ENCODE measurements at places on chromosomes 11 and 22.

GRCh38 chr11:118587952-118588351 lies 15.7 kb downstream of the ARCN1 start:
- no peak for DNase-seq

GRCh38 chr11:102421261-102421660 lies 31.3 kb downstream of the TMEM123 start:
- DNase-seq: no peak

DNA sequence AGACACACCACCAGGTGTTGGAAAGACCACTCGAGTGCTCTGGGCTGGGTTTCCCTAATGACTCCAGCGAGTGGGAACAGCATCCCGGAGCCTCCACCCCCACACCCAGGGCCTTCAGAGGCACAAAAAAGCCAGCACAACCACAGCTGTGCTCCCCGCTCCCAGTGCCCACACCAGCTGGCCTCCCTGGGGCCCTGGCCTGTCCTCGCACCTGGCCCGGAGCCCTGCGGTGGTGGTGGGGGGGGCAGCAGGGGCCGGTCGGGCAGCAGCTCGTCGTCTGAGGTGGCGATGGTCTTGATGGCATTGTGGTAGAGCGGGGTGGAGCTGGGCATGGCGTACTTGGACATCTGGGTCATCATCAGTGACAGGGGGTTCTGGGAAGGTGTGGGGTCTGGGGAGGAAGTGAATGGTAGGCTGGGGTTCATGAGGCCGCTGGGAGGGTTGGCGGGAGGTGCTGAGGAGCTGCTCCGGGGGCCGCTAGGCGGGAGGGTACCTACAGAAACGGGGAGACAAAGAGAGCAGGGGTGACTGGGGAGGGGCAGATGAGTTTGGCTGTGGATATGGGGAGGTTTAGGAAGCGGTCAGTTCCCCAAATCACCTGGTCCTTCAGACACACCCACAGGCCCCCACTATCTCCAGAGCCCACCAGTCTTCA lies 16.1 kb downstream of the CXCR5 start:
- no peak for DNase-seq

DNA sequence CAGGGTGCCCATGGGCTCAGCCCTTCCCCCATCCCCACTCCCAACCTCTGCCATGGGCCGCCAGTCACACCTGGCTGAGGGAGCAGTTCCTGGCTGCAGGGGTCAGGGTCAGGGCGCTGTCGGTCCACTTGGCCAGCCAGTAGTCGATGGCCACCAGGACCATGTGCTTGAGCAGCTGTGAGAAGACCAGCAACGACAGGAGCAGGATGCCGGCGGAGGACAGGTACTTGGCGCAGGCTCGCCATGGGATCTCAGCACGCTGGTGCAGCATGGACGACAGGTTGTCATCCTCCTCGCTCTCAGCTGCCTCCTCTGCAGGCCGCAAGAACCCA lies 18.3 kb upstream of the KCNJ11 start:
- DNase-seq: no peak

DNA sequence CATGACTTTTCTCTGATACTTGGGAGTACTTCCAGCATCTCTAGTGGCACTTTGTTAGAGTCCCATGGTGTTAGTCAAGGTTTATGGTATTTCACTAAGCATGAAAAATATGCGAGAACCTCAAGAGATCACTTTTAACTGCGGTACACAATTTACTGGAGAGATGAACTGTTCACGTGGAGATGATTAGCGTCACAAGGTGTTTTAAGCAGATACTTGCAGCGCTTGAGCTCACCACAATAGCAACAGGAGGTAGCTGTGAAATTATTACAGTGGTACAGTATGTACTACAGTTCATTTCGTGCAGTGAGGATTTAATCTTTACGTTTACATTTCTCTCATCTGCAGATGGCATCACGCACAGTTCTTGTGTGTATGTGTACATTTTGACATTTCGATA lies 4.5 kb downstream of the PARVA start:
- no peak for DNase-seq

- DNase-seq: no peak
These were observed 676.6 kb upstream of the CCDC179 start for GRCh38 chr11:23536907-23537306.

- no peak for DNase-seq
These were observed 1.4 kb upstream of the PIWIL3 start for GRCh38 chr22:24775769-24776492.

GRCh38 chr11:61730240-61730994 lies 22.0 kb upstream of the MYRF start:
- no peak for DNase-seq

DNA sequence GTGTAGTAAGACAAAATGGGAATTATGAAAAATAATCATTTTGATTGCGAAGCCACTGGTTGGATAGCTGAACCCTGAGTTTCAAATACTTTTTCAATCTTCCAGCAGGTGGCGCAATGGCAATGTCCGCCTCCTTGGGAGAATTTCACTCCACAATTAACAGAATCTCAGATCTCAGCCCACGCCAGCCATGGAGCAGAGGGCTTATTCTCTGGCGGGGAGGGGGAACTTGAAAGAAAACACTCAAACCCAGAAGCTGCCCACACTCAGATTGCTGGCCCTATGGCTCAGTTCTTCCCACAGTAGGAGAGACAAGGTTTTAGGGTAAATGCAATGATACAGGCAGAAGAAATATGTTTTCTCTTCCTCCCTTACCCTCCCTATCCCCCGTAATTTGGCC lies 38.7 kb upstream of the RCN1 start:
- peak; percentile 70 for DNase-seq

DNA sequence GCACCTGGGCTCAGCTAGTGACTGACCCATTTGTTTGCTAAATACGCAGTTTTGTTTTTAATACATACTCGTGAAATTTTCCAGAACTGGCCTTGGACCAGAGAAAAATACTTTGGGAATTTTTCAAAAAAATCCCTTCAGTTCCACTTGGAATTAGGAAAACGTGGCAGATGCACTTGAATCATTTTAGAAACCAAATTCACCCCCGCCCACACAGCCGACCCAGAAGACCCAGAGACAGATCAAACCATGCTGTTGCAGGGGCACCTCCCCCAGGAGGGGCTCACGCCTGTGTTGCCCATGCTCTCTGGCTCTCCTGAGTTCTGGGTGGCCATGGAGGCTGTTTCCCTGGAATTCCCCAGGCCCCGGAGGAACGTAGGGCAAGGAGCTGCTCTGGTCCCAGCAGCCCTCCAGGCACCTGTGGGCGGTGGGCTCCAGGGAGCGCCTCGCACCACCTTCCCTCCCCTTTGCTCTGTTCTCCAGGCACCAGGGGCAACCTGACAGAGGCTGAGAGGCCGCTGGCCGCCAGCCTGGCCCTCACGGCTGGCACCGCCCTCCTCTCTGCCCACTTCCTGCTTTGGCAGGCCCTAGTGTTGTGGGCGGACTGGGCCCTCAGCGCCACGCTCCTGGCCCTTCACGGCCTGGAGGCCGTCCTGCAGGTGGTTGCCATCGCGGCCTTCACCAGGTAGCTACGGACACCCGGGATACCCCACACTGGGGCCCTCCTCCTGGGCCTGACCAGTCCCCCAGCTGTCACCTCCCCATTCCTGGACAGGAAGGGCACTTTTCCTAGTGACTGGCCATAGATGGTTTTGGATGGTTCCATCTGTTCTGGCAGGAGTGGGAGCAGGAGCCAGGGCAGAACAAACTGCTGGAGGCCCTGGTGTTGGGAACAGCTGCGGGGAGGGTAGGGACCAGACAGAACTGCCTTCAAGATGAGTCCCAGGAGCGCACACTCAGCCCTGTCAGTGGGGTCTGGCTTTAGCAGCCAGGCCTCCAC lies 3.3 kb upstream of the EPS8L2 start:
- no peak for DNase-seq

GRCh38 chr22:20029550-20030225 lies 8.8 kb downstream of the TANGO2 start:
- no peak for DNase-seq

DNA sequence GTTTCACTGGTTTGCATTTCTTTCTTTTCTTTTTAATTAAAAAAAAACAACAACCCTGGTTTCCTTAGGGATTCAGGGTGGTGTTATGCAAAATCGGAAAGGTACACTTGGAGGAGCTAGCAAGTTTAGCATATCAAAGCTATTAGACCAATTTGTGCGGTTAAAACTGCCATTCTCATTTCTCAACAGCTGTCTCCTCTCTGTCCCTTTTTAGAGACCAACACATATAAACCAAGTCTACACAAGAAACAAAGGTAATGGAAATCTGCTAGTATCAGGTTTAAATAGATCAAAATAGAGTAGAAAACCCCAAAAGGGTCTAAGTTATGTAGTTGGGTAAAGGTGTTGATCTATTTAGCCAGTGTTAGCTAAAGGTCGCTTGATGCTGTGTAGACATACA lies 1.7 kb upstream of the SESN3 start:
- DNase-seq: peak; percentile 10

GRCh38 chr11:85182441-85183387 lies 444.4 kb downstream of the DLG2 start:
- peak; percentile 20 for DNase-seq

GRCh38 chr11:111305876-111306275 lies 7.5 kb downstream of the POU2AF3 start:
- no peak for DNase-seq

DNA sequence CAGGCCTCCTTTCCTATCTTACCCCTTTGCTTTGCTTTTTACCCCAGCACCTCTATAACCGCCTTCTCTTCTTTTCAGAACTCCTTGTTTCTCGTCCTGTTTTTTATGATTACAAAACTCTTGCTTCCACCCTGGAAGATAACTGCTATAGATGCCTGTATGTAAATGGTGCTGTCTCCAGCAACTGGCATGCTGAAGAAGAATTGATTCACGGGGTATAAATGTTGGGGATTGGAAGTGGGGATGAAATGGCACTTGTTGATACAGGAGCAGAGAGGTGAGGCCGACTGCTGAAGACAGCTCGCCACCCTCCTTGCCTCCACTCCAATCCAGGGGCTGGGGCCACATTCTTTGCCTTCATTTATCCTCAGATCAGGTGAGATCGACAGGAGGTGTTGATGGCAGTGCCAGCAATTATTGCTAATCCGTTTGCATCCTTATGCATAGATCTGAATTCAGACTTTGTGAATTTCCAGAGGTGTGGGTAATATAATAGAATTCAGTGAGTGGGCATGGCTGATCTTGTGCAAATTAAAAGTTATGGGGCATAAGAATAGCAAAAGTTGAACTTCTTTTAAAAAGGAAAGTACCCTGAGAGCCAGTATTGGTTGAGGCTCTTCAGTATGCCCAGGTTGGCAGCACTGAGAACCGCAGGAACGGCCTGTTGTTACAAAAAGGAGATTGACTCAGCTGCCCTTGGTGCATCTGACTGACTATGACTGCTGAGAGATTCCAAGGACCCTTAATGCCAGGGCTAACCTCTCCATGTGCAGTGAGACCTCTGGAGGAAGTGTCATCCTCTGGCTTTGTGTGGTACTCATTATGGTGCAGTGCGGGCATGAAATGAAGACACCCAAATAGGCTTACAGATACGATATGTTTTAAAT lies 5.3 kb downstream of the NEAT1 start:
- peak; percentile 78 for DNase-seq

GRCh38 chr11:35717043-35717442 lies 54.5 kb downstream of the TRIM44 start:
- DNase-seq: no peak

- DNase-seq: no peak
These were observed 18.0 kb downstream of the LSP1 start for GRCh38 chr11:1870721-1871466.

DNA sequence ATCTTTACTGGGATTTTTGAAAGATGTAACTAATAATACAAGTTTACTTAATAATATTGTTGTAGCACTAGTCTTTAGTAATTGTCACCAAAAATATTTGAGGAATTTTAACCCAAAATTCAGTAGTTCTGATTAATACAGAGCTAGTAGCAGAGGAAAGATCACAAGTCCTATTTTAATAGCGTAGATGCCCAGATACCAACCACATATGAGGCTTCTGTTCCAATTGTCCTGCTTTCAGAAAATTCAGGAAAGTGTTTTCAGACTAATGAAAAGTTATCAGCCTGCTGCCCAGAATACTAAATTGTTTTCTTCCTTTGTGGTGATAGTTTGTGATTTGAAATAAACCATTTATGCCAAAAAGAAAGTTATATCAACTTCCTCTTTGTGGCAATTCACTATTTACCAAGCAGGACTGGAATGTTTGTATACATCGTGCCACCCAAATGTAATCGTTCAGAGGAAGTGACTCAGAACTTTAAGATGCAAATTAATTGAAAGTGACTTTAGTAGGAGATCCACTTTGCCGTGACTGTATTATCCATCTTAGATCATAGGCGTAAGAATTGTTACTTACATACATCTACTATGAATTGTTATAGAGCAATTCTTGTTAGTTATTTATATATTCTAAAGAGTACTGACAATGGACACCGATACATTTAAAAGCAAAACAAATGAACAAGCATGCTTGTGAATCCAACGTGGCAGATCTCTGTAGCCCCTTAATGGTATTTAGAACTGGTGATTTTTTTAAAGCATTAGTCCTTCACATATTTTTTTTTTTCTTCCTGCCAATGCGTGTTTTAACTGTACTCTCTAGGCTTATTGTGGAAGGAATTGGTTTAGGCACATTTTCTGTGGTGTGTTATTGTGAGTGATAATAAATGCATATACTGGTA lies 231.0 kb downstream of the DDX10 start:
- peak; percentile 37 for DNase-seq

DNA sequence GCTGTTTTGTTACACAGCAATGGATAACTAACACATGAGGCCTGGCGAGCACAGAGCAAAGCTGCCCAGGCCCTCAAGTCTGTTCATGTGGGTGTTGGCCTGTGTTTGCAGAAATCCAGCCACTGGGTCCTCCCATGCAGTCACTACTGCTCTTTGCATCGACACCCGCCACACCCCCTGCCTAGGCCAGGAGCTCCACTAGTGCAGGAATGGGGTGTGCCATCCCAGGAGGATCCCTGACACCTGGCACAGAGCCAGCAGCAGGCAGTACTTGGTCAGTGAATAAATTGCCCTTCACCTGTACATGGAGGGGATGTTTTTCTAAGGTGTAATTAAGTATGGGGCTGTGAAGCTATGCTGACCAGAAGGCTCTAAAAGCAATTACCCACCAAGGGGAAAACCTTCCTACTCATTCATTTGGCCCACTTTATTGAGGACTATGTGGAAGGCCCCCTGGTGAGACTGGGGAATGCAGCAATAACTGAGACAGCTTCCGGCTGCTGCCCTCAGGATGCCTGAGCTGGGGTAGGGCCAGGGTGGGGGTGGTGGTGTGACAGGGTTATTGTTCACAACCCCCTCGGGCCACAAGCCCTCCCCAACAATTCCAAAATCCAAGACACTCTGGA lies 160.8 kb downstream of the CRYBB2 start:
- no peak for DNase-seq

GRCh38 chr11:16844268-16844771 lies 105.9 kb downstream of the C11orf58 start:
- no peak for DNase-seq
